Activated gamma-delta T cell (primary cell): ENCODE measurements at places on chromosomes 1 and 21.

DNA sequence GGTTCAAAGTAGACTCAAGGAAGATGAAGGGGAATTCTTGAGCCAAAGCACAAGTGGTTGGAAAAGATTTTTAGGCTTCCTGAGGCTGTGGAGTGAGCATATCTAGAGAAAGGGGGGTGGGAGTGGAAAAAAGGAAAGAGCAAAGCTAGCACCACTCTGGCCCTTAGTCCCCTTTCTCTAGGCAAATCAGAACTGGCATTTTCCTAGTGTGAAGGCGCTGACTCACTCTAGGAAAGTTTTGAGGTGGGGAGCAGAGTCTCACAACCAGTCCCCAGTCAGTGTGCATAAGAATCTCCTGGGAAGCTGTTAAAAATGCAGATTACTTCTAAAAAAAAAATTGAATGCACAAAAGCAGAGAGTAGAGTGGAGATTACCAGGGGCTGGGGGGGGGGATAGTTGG, 3.4 kb upstream of the GPR89B start:
- DNase-seq, result no peak

DNA sequence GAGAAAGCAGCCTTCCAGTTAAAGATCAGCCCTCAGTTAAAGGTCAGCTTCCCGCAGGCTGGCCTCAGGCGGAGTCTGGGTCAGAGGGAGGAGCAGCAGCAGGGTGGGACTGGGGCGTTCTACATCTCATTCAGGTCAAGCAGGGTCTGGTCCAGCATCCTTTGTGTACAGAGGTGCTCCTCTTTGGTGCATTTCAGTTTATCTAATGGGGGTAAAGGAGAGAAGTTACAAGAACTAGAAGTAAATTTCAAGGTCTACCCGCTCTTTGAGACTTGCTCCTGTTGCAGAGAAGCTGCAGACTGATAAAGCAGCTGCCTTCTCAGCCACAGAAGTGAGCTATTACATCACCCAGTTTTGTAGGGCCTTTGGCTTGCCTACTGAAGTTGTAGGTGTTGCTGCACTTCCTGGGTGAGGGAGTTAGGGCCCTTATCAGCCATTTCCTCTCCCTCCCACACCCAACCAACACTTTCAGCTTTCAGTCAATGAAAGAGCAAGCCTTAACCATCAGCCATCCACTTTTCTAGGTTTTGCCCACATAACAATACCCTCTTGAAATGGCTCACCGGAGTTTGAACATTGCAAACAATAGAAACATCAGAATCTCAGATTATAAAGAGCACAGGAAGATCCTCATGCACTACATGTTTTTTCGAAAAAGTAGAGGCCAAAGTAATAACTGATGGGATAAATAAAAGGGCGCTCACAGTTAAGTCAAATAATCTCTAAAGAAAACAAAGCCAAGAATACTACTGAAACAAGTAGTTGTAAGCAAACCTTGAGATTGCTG, 2.8 kb upstream of the NUP210L start:
- no peak for DNase-seq

- DNase-seq, result no peak
These were observed 425.0 kb downstream of the SMYD3 start for GRCh38 chr1:246081856-246082668.

DNA sequence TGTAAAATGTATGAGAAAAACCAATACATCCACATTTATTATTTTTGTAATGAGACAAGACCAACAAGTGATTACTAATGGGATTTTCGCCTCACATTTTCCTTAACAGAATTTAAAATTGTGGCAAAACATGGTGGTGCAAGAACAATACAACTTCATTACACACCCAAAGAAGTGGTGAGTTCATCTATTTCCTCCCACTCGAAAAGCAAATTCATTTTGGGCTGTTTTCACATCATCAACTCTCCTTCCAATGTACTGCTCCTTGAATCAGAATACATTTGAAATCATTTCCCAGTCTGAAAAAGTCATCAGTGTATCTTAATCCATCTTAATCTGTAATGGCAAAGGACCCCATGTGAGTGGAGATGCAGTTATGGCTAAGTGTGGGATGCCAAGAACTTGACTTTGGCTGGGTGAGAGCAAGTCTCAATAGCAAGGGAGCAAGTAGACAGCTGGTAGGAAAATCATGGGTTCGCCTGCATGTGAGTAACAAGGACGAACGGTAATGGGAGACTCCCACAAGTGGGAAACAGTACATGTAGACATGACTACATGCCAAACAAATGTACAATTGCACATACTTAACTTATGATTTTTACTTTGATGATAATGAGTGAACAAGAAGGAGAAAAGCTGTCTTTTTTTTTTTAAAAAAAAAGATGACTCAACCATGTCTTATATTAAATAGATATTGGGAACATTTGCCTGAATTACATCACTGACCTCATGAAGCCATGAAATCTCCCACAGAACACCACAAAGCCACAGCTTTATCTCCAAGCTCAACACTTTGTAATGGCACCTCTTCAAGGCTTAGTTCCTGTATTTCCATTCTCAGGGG, 46.0 kb downstream of the RUNX1 start:
- no peak for DNase-seq

DNA sequence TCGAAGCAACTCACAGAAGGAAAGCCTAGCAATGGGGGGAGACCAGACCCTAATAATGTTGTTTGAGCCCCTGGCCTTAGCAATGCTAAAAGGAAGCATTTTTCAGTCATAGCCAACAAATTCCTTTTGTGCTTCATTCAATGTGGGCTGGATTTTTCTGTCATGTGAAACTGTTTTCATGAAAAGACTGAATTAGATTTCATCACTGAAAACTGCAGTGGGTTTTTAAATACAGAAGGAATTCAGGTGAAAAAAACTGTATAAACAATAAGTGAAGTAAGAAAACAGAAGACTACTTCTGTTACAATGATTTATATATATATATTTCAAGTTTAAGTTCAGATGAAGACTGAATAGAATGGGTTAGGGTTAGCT, 204.8 kb downstream of the SMYD3 start:
- DNase-seq, result no peak

DNA sequence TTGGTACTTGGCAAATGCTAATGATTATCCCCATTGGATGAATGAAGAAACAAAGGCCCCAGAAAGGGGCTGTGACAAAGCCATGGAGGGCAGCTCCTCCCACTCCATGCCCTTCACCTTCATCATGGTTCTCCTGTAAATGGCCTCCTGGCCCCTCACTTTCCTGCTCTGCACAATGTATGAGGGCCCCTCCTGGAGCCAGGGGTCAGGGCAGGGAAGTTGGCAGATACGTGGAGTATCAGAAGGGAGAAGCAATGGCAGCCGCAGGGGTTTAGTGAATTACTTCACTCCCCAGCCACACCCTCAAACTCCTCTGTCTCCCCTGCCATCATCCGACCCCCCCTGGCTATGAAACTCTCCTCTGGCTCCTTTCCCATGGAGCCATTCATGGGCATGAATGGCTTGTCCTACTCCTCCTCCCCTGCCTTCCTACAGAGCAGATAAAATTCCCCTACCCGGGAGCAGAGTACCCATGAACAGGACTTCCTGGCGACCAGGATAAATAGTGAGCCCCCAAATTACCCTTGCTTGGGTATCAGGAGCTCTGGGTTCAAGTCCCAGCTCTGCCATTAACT, 86.3 kb downstream of the CAMK2N1 start:
- DNase-seq, result no peak

DNA sequence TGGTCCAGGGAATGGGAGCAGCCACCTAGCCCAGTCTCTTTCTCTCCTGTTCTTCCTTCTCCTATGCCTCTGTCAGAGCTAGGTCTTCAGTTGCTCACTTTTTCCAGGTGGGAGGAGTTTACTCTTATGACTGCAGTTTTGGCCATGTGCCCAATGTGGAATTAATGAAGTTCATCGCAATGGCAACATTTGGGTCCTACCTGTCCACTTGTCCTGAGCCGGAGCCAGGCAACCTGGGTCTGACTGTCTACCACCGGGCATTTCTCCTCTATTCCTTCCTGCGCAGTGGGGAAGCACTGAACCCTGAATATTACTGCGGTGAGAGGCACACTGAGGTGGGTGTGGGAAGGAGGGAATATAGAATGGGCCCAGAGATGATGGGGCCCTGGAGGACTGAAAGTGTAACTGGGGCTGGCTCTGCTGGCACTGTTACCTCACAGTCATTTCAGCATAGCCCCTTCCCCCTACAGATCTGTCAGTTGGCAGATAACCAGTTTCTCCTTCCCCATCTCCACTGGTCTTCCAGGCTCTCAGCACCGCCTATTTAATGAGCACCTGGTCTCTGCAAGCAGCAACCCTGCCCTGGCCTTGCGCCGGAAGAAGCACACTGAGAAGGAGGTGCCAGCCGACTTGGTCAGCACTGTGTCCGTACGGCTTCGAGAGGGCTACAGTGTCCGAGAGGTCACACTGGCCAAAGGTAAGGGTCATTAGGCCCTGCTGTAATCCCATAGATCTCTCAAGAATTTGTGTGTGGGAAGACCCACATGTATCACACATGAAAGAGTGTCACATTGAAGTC, 30.1 kb downstream of the SZT2 start:
- no peak for DNase-seq

DNA sequence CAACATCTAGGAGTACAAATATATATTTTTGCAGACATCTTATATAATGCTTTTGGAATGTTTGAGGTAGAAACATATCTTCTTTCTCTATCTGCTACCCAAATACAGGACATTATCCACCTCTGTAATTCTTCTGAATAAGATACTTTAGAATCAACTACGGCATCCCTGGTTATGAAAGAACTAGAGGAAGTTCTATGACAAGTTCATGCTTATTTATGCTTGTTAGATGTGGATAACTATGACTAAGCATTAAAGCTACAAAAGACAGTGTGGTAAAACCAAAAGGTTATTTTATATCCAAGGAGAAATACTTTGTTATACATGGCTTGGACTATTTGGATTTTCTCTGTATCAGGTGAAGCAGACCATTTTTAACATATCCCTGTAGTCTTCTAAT, 894.0 kb downstream of the KCNT2 start:
- DNase-seq, result no peak

DNA sequence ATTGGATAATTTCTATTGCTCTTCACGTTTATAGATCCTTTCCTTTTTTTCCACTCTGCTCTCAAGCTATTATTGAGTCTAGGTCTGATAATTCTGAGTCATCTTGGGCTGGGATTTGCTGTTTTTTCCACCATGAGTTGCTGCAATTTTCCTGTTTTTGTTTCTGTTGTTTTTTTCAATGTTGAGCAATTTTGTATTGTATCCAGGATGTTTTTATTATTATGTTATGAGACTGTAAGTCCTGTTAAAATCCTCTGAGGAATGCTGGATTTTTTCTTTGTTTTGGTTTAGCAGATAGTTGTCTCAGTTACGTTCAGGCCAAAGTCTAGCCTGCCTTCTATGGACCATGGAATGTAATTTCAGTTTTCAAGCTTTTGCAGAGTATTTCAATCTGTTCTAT, 13.0 kb upstream of the SLC35A3 start:
- no peak for DNase-seq

DNA sequence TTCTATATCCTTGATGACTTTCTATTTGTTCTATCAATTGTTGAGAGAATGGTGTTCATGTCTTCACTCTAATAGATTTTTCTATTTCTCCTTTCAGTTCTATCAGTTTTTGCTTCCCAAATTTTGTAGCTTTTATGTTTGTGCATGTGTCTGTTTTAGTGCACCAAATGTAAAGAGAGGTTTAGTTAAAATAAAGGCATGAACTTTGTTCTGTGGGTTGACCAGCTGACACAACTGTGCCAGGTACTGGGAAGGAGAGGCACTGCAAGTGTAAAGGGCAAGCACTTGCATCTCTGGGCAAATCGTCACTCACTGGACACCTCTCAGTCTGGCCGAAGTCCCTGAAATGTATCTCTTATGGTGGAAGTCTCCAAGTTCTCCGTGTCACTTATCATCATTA, 38.6 kb upstream of the ABCD3 start:
- DNase-seq, result no peak

DNA sequence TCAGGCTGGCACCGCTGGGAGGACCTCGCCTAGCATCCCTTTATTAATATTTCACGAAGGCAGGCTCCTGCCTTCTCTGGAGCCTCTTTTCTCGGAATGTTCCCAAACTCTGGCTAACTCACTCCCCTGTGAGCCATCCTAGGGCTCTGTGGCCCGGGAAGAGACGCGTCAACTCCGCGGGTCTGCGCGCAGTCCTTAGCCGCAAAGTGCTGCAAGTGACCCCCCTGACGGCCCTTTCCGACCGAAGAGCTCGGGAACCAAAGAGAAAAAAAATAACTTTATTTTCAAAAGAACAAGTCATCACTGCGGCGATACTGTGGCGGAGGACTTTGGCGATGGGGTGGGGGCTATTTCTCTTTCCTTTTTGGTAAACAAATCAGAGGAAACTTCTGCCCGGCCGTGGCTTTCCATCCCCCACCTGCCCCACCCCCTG, 14.6 kb downstream of the NR5A2 start:
- DNase-seq, result no peak

DNA sequence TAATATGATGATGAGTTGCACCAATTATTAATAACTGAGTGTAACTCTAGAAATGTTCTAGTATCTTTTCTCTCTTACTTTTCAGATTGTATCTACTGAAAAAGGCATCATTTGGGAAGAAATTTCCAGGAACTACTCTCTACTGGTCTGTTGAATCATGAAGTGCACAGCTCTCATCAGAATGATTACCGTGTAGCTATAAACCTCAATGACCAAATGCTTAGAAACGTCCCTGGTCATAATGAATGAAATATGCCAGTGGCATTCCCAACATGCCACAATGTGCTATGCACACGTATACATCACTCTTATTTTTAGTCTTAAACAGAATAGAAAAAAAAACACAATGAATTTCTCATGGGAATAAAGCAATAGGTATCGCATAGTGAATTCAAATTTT, 534.3 kb upstream of the OLFM3 start:
- DNase-seq, result no peak

- no peak for DNase-seq
These were observed 7.0 kb upstream of the PLEKHA6 start for GRCh38 chr1:204366759-204367158.

- DNase-seq, result no peak
These were observed 54.0 kb downstream of the LTN1 start for GRCh38 chr21:28938726-28939125.

- no peak for DNase-seq
These were observed 22.2 kb upstream of the SPATA6 start for GRCh38 chr1:48493970-48494769.

DNA sequence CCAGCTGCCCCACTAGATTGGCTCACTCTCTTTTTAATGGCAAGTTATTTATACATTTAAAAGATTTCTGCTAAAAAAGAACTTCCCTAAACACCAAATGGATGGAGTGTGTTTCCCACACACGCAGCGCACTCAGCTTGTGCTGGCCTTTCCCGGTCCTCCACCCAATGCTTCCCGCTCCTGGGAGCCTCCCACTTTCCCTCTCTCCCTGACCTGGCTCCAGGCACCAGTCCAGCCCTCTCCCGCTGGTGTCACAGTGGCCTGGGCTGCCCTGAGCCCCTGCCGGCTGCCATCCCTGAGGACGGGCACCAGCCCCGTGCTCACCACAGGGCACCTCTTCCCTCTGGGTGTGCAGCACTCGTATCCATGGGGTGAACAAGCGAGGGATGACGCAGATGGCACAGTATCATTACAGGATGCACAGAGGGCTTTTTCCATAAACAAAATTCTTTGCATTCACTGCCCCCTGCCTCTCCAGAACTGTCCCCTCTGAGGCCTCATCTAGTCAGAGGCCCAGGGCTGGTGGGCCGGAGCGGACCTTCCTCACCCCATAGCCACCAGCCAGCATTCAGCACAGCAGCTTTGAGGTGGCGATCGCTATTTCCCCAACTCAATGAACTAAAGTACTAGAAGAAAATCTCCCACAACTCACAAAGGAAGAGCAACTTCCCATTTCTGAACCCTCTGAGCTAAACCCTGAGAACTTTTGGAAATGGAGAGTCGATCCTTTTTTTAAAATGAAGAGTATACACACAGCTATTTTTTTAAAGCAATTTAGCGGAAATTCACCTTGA, 68.5 kb downstream of the SLC37A1 start:
- DNase-seq, result no peak

GRCh38 chr1:187566354-187566753, 737.6 kb downstream of the PLA2G4A start:
- no peak for DNase-seq
